ENCODE measurements at places on chromosomes 4 and X. TPM values are rescaled to one million over a fixed set of nuclear protein-coding genes. Genes with fewer than 3 reads are reported as not detected.

The HTRA3 gene
- polyA plus RNA-seq, result 51.8 TPM

The FGA gene
- not detected for polyA plus RNA-seq

The TMEM33 gene
- 4.7 TPM for polyA plus RNA-seq

The KIAA1210 gene
- polyA plus RNA-seq, result not detected

The CHRNA9 gene
- polyA plus RNA-seq, result not detected

The GUCY1A1 gene
- 13.8 TPM for polyA plus RNA-seq

The GPR82 gene
- polyA plus RNA-seq, result 0.06 TPM

The ARHGAP6 gene
- polyA plus RNA-seq, result 3.1 TPM

The INTS6L gene
- polyA plus RNA-seq, result 1.8 TPM

The CDX4 gene
- polyA plus RNA-seq, result not detected

The WDFY3 gene
- polyA plus RNA-seq, result 4.9 TPM

The PDGFC gene
- polyA plus RNA-seq, result 2.1 TPM

The CACNA1F gene
- 0.07 TPM for polyA plus RNA-seq

The LONRF3 gene
- 1.3 TPM for polyA plus RNA-seq

DNA sequence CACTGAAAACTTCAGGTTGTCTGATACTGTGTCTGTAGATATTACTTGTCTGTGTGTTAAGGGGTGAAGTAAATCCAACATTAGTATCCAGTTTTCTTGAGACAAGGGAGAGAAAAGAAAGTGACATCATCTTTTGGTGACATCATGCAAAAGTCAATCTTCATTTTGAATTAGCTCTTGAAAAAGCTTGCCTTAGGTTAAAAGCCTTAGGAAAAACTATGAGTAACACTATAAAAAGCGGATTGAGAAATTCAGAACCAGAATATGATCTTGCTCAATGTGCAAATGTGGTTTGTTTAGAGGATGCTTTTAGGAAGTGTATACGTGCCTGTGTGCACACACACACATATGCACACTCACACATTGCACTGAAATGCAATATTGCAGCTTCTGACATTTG is 345.8 kb upstream of the CASK start:
- DNase-seq, result no peak

- DNase-seq, result no peak
Measured at GRCh38 chrX:31708116-31708515, 636.3 kb upstream of the FTHL17 start.

DNA sequence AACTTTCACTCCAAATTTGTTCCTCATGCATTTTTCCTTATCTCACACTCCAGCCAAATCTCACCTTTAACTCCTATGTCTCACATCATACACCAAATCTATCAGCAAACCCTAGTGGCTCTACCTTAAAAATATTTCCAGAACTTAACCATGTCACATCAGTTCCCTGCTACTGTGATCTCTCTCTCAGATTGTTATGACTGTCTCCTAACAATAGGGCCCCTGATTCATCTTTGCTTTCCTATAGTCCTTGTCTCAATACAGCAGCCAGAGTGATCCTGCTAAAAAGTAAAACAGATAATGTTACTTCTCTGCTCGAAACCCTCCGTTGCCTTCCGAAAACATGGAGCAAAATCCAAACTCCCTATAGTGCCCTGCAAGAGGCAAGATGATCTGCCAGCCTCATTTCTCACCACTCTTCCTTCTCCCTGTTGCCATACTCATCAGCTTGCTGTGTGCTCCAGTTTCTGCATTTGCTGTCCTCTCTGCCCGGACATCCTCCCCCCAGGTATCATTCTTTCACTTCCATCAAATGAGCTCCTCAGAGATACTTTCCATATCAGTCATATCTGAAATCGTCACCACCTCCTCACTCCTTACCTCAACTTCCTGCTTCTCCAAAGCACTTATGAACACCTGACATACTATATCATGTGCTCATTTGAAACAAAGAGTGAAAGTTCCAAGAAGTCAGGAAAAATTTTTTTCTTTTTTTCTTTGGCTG is 293.4 kb upstream of the NR3C2 start:
- no peak for DNase-seq

GRCh38 chr4:114561590-114561989 is 37.0 kb upstream of the UGT8 start:
- DNase-seq, result no peak

- DNase-seq, result no peak
Measured at GRCh38 chrX:138886769-138887168, 175.3 kb upstream of the FGF13 start.

GRCh38 chr4:169263791-169264392 is 6.9 kb downstream of the SH3RF1 start:
- peak; percentile 73 for DNase-seq

GRCh38 chrX:101022020-101022419 is 29.9 kb downstream of the TRMT2B start:
- DNase-seq, result no peak

DNA sequence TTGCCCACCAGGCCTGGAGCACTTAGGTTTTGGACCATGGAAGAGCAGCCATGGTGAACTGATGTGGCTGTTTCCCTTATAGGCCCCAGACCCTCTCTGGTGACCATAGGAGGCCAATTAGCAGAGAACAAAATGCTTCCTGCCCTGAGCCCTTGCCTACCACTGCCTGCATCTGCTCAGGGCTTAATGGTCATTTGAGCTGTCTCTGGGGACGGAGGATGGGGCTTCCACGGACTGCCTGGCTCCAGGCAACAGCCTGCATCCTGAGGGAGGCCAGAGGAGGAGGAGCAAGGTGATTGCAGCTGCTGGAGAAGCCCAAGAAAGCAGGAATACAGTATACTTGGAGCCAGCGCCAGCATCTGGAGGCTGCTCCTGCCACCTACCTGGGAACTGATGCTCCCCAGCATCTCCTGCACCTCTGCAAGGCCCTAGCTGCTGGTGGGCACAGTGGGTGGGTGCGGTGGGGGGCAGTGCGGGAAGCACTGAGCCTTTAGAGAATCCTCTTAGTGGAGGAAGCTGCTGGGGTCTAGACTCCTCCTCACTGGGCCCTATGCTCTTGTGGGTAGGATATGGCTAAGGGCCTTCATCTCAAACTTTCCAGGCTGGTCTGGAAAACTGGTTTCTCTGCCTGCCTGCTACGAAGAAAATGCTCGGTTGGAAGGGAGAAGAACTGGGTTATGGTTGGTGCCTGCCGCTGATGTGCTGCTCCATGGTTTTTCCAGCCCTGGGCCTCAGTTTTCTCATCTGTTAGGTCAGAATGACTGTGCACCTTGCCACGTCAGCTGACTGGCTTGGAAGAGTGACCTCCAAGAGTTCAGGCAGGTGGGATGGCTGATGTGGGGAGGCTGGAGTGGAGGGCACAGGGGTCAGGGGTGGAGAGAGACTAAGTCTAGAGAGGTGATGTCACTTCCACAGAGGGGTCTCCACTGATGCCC is 158.8 kb upstream of the PJA1 start:
- no peak for DNase-seq

DNA sequence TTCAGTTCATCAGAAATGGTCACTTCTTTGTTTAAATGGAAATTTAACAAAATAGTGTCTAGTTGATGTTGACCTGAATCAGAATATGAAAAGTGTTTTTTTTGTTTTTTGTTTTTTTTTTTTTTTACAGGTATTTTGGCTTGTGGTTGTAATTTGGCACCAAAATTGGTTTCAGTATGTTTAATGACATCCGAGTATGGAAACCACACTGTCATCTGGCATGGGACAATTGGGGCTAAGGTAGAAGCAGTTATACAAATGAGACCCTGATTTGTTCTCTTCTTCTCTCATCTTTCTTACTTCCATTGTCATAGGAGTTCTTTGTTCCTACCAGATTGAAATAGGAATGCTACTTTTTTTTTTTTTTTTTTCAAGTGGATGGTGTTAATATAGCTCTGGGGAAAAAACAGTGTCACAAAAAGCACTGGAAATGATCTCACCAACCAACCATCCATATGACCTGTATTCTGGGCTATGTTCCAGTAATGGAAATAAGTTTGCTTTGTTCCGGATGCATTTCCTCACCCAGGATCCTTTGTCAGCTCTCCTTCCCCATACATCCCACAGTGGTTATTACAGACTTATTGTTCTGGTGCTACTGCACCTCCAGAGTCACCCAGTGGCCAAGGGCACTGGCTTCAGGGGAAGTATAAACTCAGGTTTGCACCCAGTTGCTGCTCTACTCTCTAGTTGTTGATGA is 95.8 kb downstream of the ATXN3L start:
- peak; percentile 25 for DNase-seq

DNA sequence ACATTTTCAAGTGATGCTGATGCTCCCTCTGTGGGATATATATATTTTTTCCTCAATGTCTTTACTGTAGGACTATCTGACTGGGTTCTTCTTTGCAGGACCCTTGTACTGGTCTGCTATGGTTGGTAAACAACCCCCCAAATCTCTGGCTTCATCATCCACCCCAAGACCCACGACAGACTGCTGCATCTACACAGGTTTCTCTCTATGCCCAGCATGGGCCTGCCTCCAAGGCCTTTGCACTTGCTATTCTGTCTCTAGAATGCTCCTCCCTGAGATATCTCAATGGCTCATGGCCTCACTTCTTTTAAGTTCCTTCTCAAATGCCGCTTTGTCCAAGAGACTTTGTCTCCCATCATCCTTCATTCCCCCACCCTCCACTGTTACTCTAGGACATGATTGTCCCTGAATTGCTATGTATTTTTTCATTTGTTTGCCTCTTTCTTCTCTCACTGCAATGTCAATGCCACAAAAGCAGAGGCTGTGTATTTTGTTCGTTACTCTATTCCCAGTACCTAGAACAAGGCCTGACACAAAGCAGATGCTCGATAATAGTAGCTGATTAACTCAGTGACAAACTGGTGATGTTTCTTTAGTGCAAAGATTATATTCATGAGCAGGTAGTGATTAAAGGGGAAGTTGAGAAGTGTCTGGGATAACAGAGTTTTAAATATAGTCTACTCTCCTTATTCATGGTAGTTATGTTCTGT is 6.6 kb downstream of the EVC start:
- DNase-seq, result no peak

- no peak for DNase-seq
Measured at GRCh38 chr4:130479020-130479419, 1383.1 kb downstream of the C4orf33 start.

- no peak for DNase-seq
Measured at GRCh38 chr4:20486433-20486832, 213.8 kb upstream of the PACRGL start.

- DNase-seq, result no peak
Measured at GRCh38 chrX:84712621-84713020, 210.4 kb upstream of the HDX start.

- DNase-seq, result no peak
Measured at GRCh38 chr4:54165438-54165837, 63.7 kb upstream of the PDGFRA start.

DNA sequence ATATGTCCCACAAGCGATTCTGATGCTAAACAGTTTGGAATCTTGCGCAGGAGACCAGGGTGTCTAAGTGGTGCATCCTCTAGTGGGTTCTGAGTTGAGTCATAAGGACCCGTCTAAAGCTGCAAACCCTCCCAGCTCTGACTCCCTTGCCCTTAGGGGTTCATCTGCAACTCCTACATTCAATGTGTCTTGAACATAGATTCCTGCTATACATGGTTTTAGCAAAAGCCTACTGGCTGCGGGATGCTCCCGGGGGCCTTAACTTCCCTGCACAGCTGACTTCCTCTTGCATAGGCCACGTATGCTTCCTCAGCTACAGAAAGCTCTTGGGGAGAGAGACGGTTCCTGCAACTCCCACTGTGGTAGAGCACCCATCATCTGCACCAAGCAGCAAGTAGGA is 236.7 kb downstream of the EVC2 start:
- DNase-seq, result no peak

GRCh38 chr4:143335979-143336780 is 496 bp upstream of the GAB1 start:
- peak; percentile 91 for DNase-seq

DNA sequence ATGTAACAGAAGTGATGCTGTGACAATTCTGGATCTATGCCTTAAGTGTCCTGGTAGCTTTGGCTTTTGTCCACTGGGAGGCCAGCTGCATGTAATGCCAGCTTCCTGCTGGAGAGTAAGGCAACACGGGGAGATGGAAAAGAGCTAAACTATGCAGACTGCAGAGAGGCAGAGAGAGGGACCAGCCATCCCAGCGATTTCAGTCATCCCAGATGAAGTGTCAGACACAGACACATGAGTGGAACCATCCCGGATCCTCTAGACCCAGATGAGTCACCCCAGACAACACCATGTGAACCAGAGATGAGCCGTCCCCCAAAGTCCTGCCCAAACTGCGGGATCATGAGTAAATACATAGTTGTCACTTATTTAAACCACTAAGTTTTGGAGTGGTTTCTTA is 14.6 kb downstream of the SRPX start:
- DNase-seq, result no peak

- DNase-seq, result no peak
Measured at GRCh38 chr4:64893205-64893604, 484.0 kb upstream of the TECRL start.

GRCh38 chr4:40520533-40520932 is 109.1 kb downstream of the RBM47 start:
- no peak for DNase-seq

GRCh38 chr4:4853371-4853823 is 6.1 kb upstream of the MSX1 start:
- DNase-seq, result no peak

- DNase-seq, result no peak
Measured at GRCh38 chr4:663438-664428, 10.3 kb downstream of the ATP5ME start.

DNA sequence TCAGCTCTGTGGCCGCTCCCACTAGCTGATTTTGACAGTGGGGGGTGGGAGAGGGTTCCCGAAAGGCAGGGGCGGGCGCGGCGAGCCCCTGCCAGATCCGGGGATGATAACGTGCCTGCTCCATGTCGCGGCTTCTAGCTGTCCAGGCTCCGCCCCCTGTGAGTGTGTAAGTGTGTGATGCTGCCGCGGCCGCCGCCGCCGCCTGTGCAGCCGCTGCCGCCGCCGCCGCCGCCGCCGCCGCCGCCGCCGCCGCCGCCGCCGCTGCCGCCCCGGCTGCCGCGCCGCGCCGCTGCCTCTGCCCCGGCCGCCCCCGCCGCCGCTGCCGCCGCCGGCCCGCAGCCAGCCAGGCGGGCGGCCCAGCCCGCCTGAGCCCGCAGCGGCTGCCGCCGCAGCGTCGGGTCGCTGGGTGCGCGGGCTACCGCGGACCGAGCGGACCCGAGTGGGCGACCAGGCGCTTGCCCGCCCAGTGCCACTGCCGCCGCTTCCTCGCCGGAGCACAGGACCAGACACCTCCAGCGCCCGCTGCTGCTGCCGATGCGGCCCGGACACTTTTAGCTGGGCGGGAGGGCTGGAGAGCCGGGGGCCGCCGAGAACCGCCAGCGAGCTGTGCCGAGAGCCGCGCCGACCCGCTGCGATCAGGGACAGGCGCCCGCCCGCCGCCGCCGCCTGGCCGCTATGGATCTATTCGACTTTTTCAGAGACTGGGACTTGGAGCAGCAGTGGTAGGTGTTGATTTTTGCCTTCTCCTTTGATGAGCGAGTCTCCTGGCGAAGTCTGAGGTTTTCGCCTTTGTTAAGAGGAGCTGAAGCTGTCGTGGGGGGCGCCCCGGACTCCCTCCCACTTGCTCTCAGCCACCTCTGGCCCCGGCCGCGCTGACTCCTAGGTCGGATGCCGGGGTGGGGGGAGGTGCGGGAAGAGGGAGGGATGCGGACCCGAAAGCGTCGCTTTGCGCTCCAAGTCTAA is at the start of gene AFF2:
Gene AFF2, plus strand, starts transcription at position 195 of the 963 bp plus-strand sequence. Its CDS starts 481 bp downstream, at position 676.
- peak; percentile 16 for DNase-seq
